ENCODE measurements at places on chromosomes 16 and 17. TPM values are rescaled to one million over a fixed set of nuclear protein-coding genes. Genes with fewer than 3 reads are reported as not detected.

DNA sequence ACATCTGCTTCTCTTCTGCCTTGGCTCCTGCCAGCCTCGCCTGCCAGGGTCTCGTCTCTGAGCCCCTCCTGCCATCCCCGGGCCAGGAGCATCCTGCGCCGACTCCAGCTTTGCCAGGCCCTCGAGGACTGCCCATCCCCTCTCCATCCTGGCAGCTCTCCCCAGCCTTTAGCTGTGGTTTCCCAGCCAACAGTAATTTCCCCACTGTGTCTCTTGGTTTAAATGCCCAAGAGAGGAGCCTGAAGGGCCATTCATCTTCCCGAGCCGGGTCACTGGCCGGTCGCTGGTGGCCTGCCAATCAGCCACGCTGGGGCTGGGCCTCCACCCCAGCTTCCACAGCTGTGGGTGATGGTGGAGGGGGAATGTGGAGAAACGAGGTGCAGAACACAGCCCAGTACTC is 47.8 kb downstream of the MRC2 start:
- no peak for DNase-seq

DNA sequence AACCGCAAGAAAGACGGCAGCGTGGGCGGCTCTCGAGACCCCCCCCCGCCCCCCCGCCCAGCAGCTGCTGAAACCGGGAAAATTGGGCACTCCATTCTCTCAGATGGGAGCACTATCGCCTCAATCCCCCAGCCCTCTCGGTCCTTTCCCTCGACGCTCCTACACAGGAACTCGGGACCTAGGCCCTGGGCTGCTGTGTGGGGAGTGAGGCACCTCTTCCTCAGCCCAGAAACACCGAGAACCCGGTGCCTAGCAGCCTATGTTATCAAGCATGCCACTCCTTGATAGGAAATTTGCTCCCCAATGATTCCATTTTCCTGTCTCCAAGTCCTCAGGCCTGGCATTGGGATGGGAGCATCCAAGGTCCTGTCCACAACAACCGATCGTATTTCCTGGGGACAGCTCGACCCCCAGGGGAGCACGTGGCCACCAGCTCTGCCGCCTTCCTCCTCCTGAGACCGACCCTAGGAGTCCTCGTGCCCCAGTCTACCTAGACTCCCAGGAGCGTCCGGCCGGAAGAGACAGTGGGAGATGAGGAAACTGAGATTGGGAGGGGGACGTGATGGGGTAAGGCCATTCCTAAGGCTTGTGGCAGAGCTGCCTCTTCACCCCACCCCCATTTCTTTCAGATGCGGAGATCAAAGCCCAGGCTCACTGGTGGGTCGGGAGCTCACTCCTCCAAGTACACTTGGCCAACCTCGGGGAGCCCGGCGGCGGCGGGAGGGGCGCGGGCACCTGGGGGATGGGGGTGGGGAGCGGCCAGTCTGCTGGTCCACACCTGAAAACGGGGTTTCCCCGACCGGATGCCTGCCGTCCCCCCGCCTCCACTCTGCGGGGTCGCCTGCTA is 17.5 kb upstream of the CBX8 start:
- DNase-seq = no peak

The SLC16A5 gene
- total RNA-seq = 7.1 TPM

- no peak for DNase-seq
Measured at GRCh38 chr17:81310949-81311550, 15.9 kb upstream of the SLC38A10 start.

The SHPK gene
- total RNA-seq = 14.5 TPM

The RAB11FIP4 gene
- 1.2 TPM for total RNA-seq

DNA sequence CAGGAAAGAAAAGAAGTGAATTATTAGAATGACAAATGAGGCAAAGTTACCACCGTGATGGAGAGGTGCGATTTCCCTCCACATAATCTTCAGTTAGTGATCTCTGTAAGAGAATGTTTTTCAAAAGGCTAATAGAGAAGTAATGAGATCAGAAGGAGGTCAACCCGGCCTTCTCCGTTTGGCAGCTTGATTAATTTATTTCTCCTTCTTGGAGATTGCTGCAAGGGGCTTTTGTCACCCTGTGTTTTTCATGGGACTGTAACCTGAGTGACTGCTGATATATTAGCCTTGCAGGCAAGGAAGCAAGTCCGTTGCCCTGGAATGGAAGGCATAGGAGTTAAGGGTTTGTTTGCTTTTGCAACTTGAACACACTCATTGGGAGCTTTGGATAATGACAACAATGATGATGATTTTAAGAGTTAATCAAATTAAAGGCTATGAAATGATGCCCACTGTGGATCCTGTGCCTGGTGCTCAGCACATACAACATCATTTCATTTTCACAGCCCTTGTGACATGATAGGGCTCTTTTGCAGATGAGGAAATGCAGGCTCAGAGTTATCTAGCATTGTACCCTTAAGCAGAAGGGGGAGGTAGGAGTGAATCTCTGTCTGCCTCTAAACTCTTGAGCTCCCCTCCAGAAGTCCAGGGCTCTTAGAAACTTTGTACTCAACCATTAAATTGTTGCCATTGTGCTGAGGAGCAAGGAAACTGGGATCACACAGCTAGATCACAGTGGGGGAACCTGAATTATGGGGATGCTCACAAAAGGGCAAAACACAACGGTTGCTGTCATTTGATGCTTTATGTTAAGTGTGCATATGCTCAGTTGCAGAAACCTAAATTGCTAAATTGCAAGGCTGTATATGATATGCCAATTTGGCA is 226.3 kb downstream of the WWOX start:
- no peak for DNase-seq

DNA sequence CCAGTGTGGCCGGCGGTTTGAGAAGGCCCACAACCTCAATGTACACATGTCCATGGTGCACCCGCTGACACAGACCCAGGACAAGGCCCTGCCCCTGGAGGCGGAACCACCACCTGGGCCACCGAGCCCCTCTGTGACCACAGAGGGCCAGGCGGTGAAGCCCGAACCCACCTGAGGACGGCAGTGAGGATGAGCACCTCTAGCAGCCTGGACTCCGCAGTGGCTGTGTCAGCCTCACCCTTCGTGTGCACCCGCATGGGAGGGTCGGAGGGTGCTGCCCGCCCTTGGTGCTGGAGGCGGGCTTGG is 16.7 kb downstream of the ZNF276 start:
- no peak for DNase-seq

The NHLRC4 gene
- 2.7 TPM for total RNA-seq

DNA sequence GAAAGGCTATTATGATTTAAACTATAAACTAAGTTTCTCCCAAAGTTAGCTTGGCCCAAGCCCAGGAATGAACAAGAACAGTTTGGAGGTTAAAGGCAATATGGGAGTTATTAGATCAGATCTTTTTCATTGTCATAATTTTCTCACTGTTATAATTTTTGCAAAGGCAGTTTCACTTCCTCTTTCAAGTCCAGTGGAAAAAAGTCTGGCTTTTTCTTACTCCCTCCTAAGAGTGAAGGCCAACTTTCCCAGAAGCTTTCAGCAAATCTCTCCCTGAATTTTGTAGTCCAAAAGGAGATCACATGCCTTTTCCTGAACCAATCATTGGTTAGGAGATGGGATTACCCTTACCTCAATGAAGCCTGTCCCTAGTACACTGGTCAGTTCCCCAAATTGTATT is 9.1 kb upstream of the BLMH start:
- DNase-seq = no peak

DNA sequence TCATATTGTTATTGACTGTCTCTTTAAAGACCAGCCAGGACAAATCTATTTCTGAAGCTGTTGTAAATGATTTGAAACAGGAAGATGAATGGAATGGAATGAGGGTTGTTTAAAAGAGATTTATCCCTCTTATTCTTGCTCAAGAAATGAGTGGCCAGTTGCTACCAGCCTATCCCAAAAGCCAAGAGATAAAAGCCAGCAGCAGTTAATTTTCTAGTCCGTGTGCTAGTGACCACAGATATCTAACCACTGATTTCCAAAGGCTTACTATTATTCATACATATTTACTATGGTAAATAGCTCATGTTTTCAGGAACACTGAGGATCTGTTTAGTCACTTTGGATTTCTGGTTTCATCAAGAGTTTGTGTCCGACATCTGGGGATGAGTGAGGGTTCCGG is 105.7 kb downstream of the CDH13 start:
- no peak for DNase-seq

GRCh38 chr17:49979748-49980479 is 10.9 kb downstream of the DLX4 start:
- DNase-seq = no peak

- DNase-seq = no peak
Measured at GRCh38 chr16:85227084-85227945, 115.0 kb upstream of the CIBAR2 start.

The PTX4 gene
- 0.18 TPM for total RNA-seq

The GPS1 gene
- total RNA-seq = 122 TPM

- DNase-seq = no peak
Measured at GRCh38 chr17:40218006-40218739, 931 bp upstream of the WIPF2 start.

DNA sequence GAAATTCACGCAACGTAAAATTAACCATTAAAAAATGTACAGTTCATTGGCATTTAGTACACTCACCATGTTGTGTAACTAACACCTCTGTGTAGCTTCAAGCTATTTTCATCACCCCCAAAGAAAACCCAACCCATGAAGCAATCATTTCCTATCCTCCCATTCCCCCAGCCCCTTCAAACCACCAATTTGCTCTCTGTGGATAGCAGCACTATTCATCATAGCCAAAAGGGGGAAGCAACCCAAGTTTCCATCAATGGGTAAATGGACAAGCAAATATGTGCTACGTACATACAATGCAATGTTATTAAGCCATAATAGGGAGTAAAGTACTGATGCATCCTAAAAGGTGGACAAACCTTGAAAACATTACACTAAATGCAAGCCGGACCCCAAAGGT is 10.9 kb upstream of the KRT222 start:
- DNase-seq = no peak

GRCh38 chr17:79843816-79844800 is 4.9 kb upstream of the CBX4 start:
- no peak for DNase-seq

DNA sequence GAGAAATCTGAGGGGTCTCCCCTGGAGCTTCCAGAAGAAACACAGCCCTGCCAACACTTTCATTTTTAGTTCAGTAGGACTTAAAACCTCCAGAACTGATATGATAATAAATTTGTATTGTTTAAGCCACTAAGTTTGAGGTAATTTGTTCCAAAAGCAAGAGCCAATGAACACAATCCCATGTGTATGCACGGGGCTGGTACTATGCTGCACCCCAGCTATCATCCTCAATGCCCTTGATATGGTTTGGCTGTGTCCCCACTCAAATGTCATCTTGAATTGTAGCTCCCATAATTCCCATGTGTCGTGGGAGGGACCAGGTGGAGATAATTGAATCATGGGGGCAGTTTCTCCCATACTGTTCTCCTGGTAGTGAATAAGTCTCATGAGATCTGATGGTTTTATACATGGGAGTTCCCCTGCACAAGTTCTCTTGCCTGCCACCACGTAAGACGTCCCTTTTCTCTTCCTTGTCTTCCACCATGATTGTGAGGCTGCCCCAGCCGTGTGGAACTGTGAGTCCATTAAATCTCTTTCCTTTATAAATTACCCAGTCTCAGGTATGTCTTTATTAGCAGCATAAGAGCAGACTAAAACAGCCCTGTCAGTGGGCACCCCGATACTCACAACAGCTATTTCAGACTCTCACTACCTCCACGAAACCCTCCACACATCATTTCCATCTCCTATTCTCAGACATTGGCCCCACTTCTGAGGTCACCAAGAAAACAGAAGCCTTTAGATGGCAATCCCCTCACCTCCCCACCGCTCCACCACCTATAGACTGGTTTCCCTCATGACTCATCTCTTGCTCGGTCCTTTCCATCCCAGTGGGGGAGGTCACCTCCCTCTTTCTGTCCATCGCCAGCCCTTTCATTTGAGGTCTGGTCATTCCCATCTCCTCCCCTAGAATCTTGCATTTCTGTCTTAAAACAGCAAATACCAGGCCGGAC is 8.9 kb upstream of the CACNG1 start:
- DNase-seq = no peak

GRCh38 chr16:28910086-28911031 is 14.7 kb downstream of the RABEP2 start:
- DNase-seq = no peak

The BLTP2 gene
- 154 TPM for total RNA-seq

DNA sequence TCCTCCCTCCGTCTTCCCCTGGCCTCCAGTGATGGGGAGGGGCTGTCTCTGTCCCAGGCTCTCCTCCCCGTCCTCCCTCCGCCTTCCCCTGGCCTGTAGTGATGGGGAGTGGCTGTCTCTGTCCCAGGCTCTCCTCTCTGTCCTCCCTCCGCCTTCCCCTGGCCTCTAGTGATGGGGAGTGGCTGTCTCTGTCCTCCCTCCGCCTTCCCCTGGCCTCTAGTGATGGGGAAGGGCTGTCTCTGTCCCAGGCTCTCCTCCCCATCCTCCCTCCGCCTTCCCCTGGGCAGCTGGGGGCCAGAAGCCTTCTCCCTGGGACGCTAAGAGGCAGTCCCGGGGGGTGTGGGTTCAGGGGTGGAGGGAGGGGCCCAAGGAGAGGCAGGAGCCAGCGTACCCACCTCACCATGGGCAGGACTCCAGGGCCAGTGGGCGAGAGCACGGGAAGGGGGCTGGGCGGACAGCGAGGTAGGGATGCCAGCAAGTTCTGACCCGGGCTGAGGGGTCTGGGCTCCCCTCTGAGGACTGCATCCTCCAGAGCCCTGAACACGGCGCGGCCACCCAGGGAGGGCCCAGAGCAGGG is 14.8 kb downstream of the UTS2R start:
- no peak for DNase-seq

The ZFP3 gene
- total RNA-seq = 2.5 TPM

DNA sequence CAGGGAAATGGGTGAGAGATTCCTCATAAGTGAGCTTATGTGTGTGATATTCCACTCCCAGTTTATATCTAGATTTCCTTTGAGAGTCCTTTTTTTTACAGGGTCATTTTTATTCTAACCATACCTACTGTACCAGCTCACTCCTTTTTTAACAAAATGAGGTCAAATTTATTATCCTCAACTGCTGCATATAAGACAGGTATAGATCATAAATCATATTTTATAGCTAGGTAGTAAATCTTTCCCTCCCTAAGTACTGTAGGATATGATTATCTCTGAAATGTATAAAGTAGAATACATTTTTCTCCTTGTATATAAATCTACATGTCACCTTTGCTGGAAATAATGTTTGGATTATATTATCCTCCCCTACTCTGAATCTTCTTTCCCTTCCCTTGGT is 31.5 kb downstream of the AP2B1 start:
- no peak for DNase-seq

The NPIPB6 gene
- total RNA-seq = not detected

The TEKT3 gene
- not detected for total RNA-seq

GRCh38 chr16:65453646-65454045 is 331.8 kb upstream of the CDH11 start:
- no peak for DNase-seq

The CNTROB gene
- total RNA-seq = 16.7 TPM

DNA sequence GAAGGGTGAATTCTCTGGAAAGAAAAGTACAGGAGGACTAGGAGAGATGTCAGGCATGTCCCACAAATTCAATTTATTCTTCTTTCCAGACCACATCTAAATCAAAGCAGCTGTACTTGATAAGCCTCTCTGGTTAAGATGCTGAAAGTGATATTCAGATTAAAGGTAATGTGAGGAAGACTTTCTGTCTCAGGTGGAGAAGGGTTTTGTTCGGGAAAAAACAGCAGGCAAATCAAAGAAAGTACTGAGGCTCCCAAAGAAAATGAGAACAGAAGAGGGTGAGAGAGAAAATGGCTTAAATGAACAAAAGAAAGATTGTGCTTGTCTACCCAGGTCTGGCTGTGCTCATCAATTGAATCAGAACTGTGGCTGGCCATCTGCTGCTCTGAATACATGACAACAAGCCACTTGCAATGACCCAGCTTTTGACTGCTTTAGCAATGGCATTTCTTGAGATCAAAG is 55.6 kb downstream of the MMD start:
- no peak for DNase-seq

- DNase-seq = no peak
Measured at GRCh38 chr17:44115585-44116415, 7.6 kb downstream of the HDAC5 start.

Data from glomerular endothelial cell (primary cell).